ENCODE measurements at places on chromosomes 16 and 17.
A peak's percentile ranks its signal among the peaks of the same experiment; 100 is the strongest.

GRCh38 chr17:50956750-50957523, 90.8 kb upstream of the TOB1 start:
- DNase-seq, result peak; percentile 59

DNA sequence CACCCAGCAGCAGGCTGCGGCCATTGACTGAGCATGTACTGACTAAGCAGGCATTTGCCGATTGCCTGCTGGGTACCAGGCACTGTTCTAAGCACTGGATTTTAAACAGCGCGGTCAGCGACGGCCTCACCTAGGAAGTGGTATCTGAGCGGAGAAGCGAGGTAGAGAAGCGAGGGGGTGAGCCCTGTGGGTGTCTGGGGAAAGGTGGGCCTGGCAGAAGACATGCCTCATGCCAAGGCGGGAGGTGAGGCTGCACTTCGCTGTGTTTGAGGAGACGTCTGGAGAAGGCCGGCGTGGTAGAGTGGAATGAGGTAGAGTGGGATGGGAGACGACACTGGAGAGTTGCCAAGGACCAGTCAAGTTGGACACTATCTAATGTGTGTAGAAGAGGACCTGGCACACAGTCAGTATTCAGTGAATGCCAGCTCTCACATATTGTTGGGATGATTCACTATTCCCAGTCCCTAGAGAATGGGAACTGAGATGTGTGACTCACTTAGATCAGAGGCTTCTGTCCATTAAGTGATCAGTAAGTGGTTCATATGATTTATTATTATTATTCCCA, 14.4 kb downstream of the SYCE1L start:
- DNase-seq, result peak; percentile 95

- DNase-seq, result no peak
Measured at GRCh38 chr16:84765616-84766580, 53.9 kb upstream of the CRISPLD2 start.

- DNase-seq, result no peak
Measured at GRCh38 chr17:77946900-77947645, 11.4 kb upstream of the TNRC6C start.

DNA sequence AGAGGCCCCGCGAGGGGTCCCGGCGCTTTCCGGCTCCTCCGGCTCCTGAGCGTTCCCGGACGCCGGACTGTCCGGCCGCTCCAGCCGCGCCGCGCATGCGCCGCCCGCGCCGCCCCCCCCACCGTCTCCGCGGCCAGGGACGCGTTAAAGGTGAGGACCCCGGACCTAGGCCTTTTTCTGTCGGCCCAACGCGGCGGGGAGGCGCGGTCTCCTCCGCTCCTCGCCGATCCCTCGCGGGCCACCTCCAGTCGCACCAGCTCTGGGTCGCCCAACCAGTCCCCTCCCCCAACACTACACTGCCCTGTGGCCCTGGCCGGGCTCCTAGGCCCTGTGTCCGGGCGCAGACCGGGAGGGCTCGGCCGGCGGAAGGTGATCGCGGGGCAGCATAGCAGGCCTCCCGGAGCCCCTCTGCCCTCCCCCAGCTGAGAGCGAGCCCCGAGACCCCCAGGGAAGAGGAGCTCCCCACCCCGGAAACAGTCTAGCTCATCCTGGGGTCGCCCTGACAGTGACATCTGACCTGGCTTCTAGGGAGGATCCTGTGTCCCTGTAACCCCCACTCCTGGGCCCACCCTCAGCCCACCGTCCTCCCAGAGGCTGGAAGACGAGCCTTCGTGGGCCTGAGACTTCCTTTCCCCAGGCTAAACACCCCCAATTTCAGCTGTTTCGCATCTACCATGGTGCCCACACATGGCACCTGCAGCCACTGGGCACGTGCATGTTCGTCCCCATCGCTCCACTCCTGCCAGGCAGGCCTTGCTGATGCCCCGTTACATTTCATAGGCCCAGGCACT, 14.7 kb upstream of the BCAR1 start:
- DNase-seq, result peak; percentile 71

DNA sequence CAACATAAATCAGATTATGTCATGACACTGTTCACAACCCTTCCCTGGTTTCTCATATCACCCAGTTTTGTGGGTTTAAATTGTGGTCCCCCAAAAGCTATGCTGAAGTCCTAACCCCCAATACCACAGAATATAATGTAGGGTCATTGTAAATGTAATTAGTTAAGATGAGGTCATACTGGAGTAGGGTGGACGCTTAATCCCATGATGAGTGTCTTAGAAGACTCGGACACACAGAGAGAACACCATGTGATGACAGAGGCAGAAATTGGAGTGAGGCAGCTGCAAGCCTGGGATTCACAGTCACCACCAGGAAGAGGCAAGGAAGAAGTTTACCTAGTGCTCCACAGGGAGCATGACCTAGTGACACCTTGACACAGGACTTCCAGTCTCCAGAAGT, 197.8 kb downstream of the SALL1 start:
- no peak for DNase-seq

DNA sequence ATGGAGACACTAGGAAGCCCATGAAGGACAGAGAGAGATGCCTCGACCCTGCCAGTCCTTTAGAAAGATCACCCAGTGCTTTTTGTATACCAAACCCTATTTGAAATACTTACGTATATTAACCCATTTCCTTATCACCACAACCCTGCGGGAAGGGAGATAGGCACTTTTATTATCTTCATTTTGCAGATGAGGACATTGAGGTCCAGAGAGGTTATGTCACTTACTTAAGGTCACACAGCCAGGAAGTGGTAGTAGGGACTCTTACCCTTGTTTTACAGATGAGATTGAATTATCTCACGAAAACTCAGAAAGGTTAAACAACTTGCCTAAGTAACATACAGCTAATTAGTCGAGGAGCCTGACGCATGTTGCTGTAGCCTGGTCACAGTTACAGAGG, 38.2 kb downstream of the IL4R start:
- no peak for DNase-seq

- no peak for DNase-seq
Measured at GRCh38 chr16:80366023-80366422, 174.8 kb upstream of the DYNLRB2 start.

GRCh38 chr17:17567631-17568030, 23.9 kb downstream of the PEMT start:
- DNase-seq, result no peak

- no peak for DNase-seq
Measured at GRCh38 chr17:78317794-78318400, 42.0 kb downstream of the SOCS3 start.

DNA sequence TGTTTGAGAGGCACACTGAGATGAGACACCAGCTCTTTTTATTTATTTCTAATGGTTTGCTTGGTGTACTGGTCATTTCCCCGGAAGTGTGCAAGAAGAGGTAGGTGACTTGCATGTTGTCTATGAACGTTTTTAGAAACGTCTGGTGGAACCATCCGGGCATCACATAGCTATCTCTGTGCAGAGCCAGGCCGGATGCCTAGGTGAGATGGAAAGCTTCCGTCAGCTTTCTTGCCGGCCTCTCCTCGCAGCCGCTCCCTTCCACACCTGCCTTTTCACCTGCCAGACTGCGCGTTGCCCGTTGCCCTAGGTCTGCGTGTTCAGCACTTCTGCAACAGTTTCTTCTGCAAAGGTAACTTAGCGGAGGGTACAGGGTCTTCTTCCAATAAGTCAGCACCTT, 416.0 kb downstream of the WWOX start:
- no peak for DNase-seq

DNA sequence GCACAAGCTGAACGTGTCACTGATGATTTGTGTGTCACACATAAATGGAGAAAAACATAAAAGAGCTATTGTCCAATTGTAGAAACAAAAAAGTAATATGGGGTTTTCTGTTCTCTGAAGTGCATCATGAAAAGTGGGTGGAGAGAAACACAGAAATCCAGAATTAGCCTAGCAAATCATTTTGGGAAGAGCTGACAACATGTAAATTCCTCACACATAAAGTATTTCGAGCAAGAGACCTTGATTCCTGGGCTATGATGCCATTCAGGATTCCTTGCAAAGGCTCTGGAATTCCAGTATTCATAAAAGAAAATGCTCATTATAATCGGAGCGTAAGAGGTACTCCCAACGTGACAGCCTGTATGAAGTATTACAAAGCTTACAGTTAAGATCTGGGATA, 1.1 kb downstream of the DCUN1D3 start:
- DNase-seq, result peak; percentile 88

DNA sequence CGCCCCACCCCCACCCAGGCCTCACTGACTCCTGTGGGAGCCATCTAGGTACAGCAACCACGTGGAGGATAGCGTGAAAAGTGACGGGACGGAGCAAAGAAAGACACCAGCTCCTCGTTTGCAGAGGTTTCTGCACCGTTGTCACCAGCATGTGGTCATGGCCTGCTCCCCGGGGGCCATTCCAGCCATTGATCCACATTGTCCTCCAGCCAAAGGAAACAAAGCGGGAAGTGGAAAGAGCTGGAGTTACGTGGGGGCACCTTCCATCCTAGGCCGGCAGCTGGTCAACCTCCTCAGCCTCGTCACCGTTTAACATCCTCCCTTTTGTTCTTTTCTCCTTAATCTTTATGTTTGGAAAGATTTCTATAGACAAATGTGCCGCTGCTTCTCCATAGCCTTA, 153.7 kb downstream of the RPTOR start:
- no peak for DNase-seq

DNA sequence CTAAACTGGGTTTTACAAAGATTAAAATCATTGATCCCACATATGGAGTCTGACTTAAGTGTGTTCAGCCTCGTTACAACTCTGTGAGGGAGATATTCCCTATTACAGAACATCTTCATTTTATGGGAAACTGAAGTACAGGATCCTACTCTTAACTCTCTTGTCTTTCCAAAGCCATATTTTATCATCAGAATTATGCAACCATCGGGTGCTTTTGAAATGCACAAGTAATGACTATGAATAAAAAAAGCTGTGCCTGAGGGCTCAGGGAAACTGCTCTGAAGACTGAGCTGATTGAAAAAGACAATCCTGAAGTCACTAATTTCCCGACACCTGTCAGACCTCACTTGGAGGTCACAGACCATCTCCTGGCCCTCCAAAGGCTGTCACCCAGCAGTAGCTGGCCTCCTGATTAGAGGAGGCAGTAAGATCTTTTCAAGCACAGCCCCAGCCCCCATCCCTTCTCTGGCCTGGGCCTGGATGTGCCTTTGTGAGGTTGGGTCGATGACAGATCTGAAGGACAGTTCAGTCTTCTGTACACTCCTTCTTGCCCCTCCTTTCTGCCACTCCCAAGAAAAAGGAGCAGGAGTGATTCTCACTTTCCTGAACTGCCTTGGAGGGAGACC, 5.6 kb downstream of the AKAP1 start:
- DNase-seq, result no peak

DNA sequence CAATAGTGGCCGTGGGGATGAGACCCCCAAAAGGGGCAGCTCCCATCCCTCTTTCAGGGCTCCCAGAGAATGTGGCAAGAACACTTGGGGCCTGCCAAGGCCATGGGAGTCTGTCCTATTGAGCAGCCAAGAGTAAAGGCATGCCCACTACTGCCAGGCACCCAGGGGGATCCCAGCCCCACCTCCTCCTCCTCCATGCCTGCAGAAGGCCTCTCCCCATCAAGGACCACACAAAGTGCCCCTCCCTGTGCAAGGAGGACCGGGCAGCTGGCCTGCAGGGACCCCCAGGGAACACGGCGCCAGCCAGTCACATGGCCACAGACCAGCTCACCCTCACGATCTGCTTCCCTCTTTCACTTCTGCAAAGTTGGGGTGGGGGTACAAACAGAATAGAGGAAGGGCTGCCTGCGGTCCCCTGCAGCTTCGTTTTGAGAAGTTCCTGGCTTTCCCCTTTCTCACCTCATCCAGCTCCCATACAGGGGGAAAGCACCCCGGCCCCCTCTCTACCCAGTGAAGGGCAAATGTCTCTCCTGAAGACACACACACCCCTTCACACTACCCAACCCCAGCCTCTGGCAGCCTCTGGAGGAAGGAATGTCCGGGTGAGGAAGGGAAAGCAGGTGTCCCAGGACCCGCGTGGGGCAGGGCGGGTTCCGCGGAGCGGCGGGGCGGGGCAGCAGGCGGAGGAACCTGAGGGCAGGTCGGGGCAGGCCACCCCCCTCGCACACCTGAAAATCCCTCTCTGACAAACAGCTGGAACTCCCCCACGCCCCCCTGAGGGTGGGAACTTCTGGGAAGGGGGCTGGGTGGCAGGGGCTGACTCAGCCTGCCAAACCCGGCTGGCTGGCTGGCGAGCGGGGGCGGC, 2.0 kb downstream of the PPP1R9B start:
- peak; percentile 63 for DNase-seq

GRCh38 chr17:13601776-13602551, at the start of gene HS3ST3A1:
HS3ST3A1 (minus strand) TSS chr17:13601929; CDS start chr17:13601129, 800 bp downstream.
- DNase-seq, result peak; percentile 92

- no peak for DNase-seq
Measured at GRCh38 chr17:13933441-13934276, 135.6 kb upstream of the COX10 start.

DNA sequence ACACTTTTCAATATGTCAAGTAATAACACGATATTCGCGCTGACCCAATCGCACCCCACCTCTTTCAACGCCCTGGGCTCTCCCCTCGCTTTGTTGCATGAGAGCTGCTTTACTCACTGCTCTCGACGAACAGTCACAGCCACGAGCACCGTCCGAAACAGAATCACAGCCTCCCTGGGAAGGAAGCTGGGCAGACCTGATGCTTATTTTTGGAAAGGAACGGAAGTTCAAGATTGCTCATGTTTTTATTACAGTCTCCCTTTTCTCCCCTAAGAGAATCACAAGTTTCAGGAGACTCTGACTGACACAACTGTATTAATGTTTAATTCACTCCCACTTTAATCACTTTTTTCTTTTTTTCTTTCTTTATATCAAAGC, 67.8 kb downstream of the ANKRD11 start:
- DNase-seq, result peak; percentile 39

DNA sequence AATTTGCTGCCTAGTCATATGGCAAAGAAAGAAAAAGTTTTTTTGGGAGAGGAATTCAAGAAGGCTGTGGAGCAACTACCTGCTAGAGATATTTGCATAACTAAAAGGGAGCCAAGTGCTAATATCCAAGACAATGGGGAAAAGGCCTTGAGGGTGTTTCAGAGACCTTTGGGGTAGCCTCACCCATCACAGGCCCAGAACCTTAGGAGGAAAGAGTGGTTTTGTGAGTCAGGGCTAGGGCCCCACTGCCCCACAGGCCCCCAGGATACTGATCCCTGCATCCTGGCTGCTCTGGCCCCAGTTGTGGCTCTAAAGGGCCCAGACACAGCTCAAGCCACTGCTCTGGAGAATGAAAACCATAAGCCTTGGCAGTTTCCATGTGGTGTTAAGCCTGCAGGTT, 41.9 kb upstream of the SDK2 start:
- DNase-seq, result no peak

DNA sequence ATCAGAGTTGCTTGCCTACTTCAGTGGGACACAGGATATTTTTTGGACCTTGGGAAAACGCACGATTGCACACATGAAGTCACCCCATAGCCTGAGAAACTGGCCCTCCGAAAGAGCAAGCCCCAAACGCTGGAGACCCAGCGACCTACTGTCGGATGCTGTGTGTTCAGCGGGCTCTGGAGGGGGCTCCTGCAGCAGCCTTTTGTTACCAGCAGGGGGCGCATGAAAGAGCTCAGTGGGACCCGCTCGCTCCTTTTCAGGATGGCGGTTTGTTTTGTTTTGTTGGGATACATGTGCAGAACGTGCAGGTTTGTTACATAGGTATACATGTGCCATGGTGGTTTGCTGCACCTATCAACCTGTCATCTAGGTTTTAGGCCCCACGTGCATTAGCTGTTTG, 28.4 kb downstream of the MYH3 start:
- no peak for DNase-seq

- no peak for DNase-seq
Measured at GRCh38 chr16:72244853-72245252, 72.9 kb upstream of the PMFBP1 start.

- DNase-seq, result no peak
Measured at GRCh38 chr16:51150165-51150887, 744 bp downstream of the SALL1 start.
